ENCODE measurements at places on chromosomes 3 and 15.
A peak's percentile ranks its signal among the peaks of the same experiment; 100 is the strongest.

DNA sequence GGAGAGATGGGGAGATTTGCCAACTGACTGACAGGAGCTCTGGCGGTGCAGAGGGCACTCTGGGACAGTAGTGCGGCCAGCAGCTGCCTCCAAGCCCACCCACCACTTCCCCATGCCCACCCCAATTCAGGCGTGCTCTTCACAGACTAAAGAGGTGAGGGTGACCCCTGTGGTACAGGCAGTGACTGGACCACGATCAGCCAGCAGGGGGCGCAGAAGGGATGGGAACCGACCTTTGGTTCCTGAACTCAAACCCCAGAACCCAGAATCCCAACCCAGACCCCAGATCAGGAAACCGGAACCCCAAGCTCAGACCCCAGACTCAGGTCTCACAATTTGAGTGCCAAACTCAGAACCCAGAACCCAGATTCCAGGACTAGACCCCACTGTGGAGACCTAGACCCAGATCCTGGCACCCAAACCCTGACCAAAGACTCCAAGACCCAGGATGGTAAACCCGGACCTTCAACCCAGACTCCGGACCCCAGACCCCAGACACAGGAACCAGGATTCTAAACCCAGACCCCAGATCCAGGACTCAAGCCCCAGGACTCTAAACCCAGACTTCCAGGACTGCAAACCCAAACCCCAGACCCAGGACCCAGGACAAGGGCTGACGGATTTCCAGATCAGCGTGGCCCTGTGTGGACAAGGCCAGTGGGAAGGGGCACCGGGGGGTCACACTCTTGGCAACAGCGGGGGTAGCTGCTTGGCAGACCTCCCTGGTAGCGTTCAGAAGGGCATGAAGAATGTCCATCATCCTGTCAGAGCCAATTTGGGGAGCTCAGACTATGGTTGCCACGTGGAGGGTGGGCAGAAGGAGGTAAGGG is 3.7 kb upstream of the MYL3 start:
- DNase-seq = peak; percentile 58

GRCh38 chr3:185764163-185764979 is 60.5 kb downstream of the IGF2BP2 start:
- DNase-seq = no peak

GRCh38 chr3:120449701-120450599 is 842 bp downstream of the FSTL1 start:
- DNase-seq = no peak

DNA sequence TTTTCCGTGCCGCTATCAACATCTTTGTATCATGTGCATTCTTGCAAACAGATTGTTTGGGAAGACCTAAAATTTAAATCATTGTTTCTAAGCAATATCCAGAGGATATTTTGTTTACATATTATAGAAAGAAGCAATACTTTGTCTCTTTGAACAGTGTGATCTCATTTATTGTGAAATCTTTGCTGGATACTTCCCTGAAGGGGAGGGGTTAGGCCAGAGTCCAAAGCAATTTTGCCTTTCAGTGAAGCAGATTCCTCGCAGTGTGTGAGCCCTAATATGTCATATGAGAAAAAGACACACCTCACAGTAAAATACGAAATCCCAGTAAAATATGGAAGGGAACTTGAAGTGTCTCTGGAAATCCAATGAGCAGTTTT is 158.7 kb upstream of the SLCO3A1 start:
- no peak for DNase-seq

GRCh38 chr3:62795978-62796657 is 79.1 kb downstream of the CADPS start:
- no peak for DNase-seq

GRCh38 chr15:82647835-82648256 is 683 bp upstream of the CPEB1 start:
- DNase-seq = no peak

- no peak for DNase-seq
Measured at GRCh38 chr3:164155400-164155799, 922.9 kb downstream of the SI start.

DNA sequence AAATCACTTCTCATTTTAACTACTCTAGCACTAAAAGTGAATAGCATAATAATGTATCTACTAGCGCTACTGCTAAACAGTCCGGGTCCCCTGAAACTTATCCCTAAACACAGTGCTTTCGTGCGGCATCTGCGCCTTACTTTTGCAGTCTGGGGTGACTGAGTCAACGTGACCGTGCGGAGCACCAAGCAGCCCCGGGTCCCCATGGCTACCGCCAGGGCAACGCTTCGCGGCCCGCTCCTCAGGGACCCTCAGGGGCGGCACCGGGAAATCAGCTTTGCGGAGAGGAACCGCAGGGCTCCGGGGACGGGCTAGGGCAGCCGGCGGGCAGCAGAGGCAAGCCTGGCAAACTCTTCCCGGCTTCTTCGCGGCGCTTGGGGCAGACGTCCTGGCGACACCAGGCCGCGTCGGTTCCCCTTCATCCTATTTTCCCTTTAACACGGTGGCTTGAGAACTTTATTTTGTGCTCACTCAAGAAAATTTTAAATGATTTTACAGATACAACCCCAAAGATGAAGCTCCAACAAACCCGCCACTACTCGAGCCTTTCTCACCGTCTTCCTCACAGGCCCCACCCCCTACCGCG is 757 bp upstream of the DIPK2A start:
- peak; percentile 72 for DNase-seq

GRCh38 chr3:88963003-88963402 is 144.4 kb upstream of the EPHA3 start:
- DNase-seq = no peak

DNA sequence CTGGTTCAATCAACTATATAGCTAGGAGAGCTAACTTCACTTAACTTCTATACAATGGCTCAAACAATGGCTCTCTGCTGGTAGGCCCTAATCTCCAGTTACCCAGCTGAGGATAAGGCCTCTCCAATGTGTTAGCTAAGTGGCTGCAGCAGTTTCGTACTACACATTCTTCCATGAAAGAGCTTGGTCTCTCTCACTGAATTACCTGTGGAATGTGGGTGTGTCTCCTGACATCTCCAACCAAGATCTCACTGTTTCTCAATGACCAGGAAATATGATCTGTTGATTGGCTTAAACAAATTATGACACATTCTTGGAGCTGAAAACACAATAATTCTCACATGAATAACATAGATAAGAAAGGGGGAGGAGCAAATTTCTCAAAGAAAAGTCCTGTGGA is 169.8 kb upstream of the ROBO1 start:
- DNase-seq = no peak

- no peak for DNase-seq
Measured at GRCh38 chr3:45689787-45690145, 570 bp downstream of the SACM1L start.

DNA sequence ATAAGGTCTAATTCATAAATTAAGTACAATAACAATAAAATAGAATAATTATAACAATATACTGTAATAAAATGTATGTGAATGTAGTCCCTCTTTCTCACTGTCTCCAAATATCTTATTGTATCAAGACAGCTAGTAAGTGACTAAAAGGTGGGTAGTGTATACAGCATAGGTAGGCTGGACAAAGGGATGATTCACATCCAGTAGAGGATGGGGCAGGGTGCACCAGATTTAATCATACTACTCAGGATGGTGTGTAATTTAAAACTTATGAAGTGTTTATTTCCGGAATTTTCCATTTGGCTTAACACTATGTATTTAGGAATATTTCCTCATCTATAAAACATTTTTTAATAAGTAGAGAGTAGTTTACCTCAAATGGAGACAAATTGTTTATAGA is 876.1 kb upstream of the CADM2 start:
- no peak for DNase-seq

DNA sequence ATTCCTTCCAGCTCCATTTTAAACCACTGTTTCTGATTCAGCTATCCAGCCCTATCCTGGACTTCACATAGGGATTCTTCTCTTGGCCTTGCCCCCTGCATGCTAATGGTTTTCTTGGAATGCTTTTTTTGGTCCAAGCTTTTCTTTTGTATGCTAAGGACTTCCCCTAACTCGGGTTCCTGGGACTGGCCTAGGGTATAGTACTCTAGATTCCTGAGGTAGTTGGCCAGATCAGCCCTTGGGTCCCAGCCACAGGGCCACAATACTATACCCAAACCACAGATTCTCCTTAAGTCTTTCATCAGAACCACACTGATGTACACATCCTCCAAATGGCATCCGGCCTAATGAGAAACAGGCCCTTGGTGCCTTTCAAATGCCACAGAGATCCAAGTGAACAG is 2.8 kb downstream of the FYCO1 start:
- DNase-seq = no peak
